Urinary bladder (tissue), 4 donors: ENCODE measurements at places on chromosomes 13 and 19. TPM values are rescaled to one million over a fixed set of nuclear protein-coding genes. Genes with fewer than 3 reads are reported as not detected.
A peak's percentile ranks its signal among the peaks of the same experiment; 100 is the strongest.

Gene TGFBR3L
- not detected for total RNA-seq

Gene TJP3
- 3.1 TPM for total RNA-seq

Gene FUT3
- total RNA-seq: 0.63 TPM

GRCh38 chr13:93794197-93794885, 567.7 kb downstream of the GPC6 start:
- no peak for DNase-seq

GRCh38 chr13:97273341-97273831, 51.3 kb downstream of the MBNL2 start:
- no peak for DNase-seq

DNA sequence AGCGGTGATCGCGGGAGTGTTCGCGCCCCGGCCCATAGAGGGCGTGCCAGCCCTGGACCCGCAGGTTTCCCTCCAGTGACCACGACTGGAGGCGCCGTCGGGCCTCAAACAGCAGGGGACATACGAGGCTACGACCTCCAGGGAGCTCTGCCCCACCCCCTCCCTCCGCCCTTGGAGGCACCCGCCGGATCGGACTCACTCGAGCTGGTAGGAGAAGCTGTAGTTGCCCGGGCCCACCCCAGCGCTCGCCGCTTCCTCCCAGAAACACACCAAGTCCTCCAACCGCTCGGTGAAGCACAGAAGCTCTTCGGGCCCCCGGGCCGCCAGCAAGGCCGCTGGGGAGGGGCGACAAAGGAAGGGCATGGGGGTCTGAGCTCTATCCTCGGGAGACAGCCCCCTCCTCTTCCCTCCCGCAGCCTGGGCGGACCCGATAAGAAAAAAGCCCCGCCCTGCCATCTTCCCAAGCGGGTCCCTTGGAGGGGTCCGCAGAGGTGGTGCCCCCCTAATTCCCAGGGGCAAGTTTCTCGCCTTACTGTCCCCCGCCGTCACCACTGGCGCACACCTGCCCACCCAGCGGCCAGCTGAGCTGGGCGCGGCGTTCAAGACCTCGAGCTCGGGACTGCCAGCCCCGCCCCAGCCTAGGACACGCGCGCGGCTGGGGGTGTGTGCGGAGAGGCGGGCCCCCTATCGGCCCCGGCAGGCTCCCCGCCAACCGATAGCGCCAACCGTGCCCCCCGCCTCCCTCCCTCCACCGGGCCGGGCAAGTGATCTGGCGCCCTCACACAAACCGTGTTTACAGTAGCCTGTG, 1.0 kb downstream of the EPOR start:
- no peak for DNase-seq

DNA sequence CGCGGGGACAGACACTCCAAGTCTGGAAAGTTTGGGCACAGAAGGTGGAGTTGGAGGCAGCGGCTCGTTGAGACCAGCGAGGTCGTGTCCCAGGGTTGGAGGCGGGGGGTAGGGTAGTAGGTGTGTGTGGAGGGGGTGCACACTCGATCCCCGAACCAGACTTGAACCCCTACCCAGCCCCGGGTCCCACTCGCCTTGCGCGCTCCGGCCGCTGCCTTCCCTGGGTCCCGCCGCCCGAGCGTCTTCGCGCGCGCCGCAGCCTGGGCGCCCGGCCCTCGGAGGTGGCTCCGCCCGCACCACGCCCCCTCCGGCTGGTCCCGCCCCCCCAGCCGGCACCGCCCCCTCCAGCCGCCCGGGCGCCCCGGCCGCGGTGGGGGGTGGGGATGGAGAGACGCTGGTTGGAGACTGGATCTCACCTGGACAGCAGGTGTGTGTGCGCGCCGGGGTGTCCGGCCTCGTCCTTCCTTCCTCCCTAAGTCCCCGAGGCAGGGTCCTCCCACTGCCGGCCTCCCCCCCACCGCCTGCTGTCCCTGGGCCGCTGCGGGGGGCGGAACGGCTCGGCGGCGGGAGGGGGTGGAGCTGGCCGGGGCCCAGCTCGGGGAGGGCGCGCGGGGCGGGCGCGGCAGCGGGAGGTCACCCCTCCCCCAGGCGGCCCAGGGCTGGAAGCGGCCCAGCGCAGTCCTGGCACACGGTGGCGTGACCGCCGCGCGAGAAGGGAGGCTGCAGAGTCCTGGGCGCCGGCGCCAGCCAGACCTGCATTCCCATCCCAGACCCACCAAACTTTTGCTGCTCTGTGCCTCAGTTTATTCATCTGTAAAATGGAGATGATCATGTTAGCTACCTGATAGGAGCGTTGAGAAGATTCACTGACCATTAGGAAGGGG, at the start of gene KANK2:
KANK2 (minus strand) TSS at position 255 of the 884 bp plus-strand sequence. CDS start 3,034 bp downstream, outside the sequence.
- DNase-seq: peak; percentile 42

GRCh38 chr19:5037936-5038335, 69.0 kb downstream of the KDM4B start:
- DNase-seq: no peak

DNA sequence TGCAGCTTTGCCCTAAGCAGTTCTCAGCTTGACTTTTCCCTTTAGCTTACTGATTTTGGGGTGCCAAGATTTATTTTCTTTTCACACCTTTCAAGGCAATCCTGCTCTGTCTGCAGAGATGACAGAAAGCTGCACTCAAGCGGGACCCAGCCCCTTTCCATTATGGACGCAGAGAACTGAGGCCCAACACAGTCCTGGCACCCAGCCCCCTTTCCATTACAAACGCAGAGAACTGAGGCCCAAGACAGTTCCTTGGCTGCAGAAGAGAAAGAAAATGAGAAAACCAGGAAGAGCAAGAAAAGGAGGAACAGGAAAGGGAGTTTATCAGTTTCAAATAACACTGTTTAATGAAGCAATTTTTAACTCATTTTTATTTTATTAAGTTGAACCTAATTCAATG, 36.8 kb upstream of the ATP11A start:
- DNase-seq: no peak

DNA sequence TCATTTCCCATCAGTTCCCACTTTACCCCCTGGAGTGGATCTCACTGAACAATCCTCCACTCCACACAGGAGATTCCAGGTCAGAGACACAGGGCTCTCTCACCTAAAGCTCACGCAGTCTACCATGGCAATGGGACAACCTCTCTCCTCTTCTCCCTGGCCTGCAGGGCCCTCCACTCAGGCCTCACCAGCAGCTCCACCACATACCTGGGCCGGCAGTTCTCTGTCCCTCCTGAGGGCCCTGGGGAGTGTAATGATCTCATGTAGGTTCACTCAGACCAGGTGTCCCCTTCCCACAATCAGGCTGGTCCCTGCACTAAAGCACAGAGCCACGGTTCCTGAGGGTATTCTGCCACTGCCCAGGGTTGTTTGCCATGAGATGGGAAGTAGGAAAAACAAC, 15.6 kb downstream of the CEACAM3 start:
- no peak for DNase-seq

DNA sequence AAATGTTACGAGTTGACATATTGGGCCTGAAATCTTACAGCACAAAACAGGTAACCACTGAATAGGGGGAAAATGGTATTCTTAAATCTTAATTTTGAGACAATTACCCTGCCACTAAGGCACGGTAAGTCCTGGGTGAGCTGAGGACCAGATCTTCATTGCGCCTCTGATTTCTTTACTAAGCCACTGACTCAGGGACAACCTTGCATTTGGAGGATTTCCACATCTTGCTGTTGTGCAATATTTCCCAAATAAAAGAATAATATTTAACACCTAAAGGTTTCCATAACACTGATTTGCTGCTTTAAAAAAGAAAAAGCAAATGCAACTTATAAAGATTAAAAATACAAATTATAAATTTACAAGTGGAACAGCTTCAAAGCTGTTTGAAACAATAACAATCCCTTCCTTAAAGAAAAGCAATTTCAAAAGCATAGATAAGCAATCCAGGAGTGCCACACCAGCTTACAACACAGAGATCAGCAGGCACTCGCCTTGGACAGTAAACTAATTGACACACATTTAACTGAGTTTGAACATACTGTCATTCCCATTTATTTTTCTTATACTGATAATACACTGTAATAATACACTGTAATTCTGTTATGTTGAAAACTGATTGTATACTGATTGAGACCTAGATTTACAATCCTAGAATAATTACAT, 79.6 kb upstream of the DOCK9 start:
- DNase-seq: no peak

DNA sequence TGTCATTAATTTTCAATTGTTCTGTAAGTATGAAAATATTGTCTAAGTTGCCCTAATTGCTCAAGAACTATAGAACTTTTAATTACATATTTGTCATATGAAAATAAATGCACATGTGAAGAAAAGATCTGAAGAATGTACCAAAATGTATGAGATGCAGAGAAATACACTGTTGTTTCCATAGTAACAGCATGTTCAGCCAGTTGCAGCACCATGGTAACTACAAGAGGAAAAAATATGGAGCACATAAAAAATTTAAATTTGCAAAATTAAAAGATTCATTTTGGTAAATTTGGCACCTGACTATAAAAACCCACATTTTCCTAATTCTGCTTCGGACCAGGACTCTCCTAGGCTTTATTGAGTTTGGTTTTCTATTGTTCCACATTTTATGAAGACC, 1170.0 kb upstream of the MIR17HG start:
- no peak for DNase-seq

DNA sequence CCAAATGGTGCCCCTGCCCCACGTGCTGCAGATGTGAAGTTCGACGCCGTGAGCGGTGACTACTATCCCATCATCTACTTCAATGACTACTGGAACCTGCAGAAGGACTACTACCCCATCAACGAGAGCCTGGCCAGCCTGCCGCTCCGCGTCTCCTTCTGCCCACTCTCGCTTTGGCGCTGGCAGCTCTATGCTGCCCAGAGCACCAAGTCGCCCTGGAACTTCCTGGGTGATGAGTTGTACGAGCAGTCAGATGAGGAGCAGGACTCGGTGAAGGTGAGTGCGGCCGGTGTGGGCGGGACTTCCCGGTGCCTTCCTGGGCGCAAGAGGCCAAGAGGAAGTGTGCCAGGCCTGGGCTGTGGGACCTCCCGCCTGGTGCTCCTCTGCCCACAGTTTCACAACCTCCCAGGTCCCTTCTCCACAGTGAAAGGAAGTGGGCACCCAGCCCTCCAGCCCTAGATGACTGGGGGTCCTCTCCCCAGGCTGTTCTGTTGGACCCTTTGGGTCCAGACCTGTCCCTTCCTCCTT, 14.1 kb upstream of the RELB start:
- no peak for DNase-seq

DNA sequence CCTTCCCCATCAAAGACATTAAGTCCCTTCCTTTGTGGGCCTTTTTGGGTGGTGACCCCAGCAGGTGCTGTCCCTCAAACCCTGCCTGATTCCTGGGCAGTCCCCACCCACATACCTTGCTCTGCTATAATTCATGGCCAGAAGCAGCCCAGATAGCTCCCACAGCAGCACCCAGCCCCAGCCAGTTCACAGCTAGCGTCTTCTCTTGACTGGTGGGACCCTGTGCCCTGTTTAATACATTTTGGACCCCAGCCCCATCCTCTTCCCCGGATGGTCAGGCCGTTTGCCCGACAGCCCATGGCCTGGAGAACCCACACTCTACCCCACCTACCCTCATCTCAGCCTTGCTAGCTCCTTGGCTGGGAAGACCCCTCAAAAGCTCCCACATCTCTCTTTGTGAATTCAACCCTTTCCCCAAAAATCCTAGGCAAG, 2.1 kb downstream of the CCDC106 start:
- no peak for DNase-seq

DNA sequence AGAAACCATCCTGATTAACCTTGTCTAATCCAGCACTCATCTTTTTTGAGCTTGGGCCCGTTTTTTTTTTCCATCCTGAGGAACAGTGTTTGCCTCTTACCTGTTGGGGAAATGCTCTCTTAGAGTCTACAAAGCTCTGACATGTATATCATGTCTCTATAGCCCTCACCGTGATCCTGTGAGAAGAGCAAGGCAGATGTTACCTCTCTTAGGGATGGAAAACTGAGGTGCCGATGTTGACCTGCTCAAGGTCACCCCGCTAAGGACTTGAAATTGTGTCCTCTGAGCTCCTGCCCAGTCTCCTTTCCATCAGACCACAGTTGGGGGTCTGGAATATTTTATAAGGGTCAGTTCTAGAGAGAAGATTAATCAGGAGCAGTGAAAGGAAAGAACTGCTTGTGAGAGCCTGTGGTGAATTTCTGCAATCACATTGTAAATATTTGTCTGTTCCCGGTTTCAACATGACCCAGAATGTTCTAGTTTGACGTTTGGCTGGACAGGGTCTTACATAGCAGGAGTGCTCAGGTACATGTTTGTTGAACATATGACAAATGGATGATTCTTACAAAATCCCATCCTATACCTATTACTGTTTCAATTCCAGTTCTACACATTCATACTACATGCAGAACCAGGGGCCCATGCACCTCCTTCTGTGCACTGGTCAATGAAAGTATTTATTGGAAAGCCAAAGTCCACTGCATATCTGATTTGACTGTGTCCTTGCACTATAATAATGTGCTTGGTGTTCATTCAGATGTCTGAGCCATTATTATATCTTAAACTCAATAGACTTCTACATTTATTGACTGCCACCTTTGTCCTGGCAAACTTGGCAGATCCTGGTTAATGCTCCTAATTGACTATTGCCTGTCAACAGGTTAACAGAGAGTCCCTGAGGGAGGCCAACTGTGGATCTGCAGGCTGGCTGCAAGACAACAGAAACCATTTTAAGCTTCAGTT, 12.1 kb downstream of the SLC25A15 start:
- DNase-seq: no peak

DNA sequence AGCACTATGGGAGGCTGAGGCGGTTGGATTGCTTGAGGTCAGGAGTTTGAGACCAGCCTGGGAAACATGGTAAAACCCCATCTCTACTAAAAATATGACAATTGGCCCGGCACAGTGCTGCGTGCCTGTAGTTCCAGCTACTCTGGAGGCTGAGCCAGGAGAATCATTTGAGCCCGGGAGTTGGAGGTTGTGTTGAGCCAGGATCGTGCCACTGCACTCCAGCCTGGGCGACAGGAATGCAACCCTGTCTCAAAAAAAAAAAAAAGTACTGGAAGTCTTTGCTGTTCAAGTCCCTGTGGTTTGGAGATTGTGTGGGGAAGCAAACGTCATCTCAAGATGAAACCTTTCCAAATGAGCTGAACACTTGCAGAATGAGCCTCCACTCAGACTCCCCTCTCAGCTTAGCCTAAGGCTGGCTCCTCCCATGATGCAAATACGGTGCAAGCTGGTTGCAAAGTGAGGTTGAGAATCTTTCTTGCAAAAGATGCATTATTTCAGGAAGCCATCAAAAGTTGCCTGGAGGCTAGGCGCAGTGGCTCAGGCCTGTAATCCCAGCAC, 46.2 kb downstream of the MYO9B start:
- DNase-seq: no peak

DNA sequence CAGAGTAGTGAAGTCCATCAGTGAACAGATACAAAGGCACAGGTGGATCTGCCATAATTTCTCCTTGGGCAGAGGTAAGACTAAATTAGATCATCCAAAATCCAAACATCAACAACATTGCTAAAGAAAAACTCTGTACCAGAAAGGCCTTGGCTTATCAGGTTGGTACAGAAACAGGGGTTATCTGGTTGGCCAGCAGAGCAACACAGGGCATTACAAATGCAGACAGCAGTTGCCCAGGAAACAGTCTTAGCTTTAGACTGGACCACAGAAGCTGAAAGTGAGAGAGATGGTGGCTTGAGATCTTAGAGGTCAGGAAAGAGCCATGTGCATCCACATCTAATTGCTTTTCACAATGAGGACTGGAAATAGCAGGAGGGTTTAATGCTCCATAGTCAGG, 26.6 kb upstream of the DGKH start:
- no peak for DNase-seq

GRCh38 chr13:33057019-33057780, 41.0 kb downstream of the KL start:
- no peak for DNase-seq
